ENCODE measurements at places on chromosomes 5 and 9. TPM values are rescaled to one million over a fixed set of nuclear protein-coding genes. Genes with fewer than 3 reads are reported as not detected.

The SLC24A2 gene
- 0.01 TPM for polyA plus RNA-seq

The GIN1 gene
- 12.1 TPM for polyA plus RNA-seq

The STKLD1 gene
- 0.46 TPM for polyA plus RNA-seq

The ARHGEF39 gene
- polyA plus RNA-seq, result 0.29 TPM

The RNF208 gene
- polyA plus RNA-seq, result 6.1 TPM

The GPR21 gene
- polyA plus RNA-seq, result not detected

The IL3 gene
- polyA plus RNA-seq, result not detected

The DOCK2 gene
- 0.55 TPM for polyA plus RNA-seq

The RNF183 gene
- polyA plus RNA-seq, result not detected

The ADAMTS16 gene
- 0.01 TPM for polyA plus RNA-seq

The PSMD5 gene
- 6.2 TPM for polyA plus RNA-seq

The HRH2 gene
- polyA plus RNA-seq, result 0.51 TPM

The GFRA3 gene
- 0.04 TPM for polyA plus RNA-seq

All from psoas muscle (tissue), 8 donors.